Stimulated activated CD4-positive, alpha-beta T cell treated with anti-CD3 and anti-CD28 coated beads, Interleukin-2, amount 100 ng/mL, for 24 hours (primary cell): ENCODE measurements at places on chromosomes 11 and 22.

DNA sequence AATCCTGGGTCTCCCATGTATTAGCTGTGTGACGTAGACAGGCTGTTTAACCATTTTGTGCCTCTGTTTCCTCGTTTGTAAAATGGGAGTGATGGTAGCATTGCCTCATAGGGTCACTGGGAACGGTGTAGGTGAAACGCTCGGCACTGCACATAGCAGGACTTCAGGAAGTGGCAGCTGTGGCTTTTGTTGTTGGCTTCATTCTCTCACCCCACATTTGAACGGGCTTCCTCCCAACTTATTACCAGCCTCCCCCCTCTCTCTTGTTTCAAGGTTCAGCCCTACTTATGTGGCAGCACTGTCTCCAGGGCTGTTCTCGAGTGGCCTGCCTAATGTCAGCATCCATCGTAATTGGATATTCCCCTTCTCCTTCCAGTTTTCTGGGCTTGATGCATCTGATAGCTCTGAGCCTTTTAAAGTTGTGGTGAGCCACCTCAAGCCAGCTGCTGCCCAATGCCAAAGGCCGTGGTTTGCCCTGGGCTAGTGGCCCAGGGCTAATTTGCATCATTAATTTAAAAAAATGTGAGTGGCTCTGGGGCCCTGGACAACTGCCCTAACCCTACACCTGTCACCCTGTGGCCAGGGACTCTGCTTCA lies 217.8 kb upstream of the TBCEL start:
- DNase-seq: no peak

DNA sequence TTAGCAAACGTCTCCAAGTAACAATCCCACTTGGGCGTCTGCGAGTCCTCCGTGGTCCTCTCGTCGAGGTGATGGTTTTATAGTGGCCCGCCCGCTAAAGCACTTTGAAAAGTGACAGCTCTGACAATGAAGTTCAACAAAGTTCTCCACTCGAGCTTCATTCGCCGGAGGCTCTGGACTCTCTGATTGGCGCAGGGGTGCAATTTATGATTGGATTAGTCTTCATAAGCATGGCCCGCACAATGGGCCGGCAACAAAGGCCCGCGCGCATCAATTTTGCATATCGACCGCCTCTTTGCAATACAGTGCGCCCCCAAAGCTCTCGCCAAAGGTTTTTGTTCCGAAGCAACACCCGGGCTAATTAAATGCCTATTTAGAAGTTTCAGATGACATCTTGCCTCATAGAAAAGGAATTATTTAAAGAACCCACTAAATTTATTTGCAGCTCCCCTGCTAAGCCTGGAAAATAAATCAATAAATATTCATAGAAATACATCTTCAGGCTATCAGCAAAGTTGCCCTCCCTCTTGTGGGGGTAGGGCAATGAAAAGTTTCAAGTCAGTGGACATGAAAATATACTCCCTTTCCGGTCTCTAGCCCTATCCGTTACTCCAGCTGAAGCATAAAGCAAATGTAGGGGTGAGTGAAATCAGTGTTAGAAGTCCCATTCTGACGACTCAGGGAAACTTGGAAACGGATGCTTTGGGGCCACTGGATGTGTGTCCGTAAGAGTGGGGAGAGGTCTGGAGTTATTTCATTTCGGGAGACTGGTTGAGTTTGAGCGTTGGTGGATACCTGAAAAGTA lies at the start of gene DBX1:
TSS of gene DBX1 (minus strand) at position 51 of the 805 bp plus-strand sequence. CDS start 151 bp downstream, outside the sequence.
- DNase-seq: no peak

- DNase-seq: no peak
These were observed 8.6 kb downstream of the RPUSD4 start for GRCh38 chr11:126202646-126203359.

- no peak for DNase-seq
These were observed 29.7 kb downstream of the CELSR1 start for GRCh38 chr22:46507451-46508425.

DNA sequence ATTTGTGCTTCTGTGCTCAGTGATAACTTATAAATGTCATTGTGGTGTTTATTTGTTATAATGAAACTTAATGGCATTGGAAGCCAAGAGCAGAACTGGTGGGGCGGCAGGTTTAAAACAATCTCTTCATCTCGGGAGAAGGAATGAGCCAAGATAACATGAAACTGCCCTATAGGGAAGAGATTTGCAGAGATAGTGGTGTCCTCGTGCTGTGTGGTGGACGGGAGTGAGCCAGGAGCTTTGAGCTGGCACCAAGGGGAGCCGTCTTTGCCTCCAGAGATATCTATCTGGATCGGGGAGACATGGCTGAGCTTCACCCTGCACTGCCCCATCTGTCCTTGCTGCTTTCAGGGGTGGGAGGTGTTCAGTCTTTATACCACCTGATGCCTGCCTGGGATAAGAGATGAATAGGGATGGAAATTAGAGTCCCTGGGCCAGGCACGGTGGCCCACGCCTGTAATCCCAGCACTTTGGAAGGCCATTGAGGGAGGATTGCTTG lies 189.6 kb downstream of the ST3GAL4 start:
- no peak for DNase-seq

DNA sequence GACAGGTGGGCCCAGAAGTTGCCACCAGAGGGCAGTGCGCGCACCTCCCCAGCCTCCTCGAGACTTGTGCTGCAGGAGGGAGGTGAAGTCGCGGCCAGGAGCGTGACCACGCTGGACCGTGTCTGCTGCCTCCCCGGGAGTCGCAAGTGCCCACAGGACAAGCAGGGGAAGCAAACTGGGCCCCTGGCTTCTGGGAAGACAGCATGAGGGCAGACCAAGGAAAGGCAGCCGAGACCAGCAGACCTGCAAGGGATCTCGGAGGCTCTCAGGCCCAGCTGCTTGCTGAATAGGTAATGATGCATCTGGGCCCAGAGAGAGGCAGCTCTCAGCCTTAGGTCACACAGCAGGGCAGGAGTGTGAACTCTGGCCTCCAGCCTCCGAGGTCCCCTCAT lies 17.0 kb upstream of the IL2RB start:
- DNase-seq: peak; percentile 88

DNA sequence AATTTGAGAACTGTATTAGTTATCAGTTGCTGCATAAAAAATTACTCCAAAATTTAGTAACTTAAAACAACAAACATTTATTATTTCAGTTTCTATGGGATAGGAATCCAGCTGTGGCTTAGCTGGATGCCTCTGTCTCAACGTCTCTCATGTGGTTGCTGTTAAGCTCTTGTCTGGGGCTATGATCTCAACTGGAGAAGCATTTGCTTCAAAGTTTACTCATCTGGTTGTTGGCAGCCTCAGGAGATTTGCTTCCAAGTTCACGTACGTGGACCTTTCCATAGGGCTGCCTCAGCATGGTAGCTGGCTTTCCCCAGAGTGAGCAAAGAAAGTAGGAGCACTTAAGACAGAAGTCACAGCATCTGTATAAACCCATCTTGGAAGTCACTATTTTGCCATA lies 144.9 kb upstream of the SESN3 start:
- no peak for DNase-seq

- no peak for DNase-seq
These were observed 237.8 kb downstream of the TTC28 start for GRCh38 chr22:28441720-28442263.

DNA sequence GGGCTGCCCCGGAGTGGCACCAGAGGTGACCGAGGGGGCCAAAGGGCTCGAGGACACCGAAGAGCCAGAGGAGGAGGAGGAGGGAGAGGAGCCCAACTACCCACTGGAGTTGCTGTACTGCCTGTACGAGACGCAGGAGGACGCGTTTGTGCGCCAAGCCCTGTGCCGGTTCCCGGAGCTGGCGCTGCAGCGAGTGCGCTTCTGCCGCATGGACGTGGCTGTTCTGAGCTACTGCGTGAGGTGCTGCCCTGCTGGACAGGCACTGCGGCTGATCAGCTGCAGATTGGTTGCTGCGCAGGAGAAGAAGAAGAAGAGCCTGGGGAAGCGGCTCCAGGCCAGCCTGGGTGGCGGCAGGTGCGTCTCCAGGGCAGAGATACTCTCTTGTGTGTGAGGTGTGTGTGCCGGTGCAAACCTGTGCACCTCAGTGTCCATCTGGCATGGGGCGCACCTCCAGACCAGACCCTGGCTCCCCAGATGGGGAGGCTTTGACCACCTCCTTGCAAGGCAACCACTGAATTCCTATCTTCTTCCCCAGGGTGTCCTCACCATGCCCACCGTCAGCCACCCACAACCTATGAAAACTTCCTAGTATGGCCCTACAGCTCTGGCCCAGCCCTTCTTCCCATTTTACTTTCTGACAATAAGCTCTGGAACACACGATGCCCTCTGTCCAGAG lies 3.4 kb downstream of the NLRP6 start:
- peak; percentile 49 for DNase-seq

DNA sequence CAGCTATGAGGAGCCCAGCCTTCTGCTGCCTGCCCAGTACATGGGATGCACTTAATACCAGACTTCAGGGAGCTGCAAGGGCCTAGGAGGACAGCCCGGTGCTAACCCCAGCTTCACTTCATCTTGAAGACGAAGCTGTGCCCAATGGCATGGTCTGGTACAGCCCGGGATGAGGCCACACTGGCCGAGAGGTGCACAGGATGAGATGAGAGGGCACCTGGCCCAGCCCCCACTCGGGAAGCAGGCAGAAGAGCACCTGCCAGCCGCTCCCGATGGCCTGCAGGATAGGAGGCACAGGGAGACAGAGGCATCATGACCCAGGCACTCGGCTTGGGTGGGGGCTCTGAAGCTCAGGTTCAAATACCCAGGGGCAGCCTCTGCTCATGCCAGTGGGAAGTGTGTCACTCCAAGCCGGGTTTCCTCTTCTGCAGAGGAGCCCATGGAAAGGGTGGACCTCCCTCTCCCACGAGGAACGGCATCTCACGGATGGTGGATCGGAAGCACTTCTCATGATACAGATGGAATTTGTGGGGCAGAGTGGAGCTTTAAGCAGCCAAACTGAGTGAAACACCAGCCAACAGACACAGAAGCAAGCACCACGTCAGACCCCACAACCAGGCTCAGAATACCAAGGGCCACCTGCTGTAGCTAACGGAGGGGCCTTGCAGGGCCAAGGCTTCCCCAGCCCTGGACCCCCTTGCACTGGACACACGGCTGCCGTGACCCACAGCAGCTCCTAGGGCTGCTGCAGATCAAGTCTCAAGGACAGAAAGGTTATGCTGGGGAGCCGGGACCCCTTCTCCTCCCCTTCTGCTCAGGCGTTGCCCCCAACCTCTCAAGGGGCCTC lies 875.2 kb downstream of the BRD1 start:
- DNase-seq: no peak

DNA sequence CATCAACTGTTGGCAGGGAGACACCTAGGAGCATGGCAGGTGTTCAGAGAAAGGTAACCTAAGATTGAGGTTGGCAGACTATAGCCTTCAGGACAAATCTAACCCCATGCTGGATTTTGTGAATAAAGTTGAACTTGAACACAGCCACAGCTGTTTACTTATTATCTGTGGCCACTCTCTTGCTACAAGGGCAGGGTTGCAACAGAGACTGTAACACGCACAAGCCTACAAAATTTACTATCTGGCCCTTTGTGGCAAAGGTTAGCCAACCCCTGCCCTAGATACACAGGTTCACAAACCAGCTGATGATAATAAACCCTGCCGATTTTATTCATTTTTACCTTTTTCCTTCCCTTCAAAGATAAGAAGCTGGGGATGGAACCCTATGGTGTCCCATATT lies 2.5 kb downstream of the THYN1 start:
- DNase-seq: no peak

GRCh38 chr11:75541193-75542087 lies 15.7 kb upstream of the GDPD5 start:
- DNase-seq: no peak

DNA sequence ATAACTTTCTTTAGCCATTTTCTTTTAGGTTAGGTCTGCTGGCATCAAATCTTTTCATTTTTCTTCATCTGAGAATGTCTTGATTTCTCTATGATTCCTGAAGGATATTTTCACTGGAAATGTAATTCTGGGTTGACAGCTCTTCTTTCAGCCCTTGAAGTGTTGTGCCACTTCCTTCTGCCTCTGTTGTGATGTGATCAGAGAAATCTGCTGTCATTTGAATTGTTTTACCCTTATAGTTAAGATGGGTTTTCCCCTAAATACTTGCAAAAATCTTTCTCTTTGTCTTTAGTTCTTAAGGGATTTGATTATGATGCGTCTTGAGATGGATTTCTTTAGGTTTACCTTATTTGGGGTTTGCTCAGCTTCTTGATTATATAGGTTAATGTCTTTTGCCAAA lies 23.0 kb downstream of the USP47 start:
- DNase-seq: no peak

DNA sequence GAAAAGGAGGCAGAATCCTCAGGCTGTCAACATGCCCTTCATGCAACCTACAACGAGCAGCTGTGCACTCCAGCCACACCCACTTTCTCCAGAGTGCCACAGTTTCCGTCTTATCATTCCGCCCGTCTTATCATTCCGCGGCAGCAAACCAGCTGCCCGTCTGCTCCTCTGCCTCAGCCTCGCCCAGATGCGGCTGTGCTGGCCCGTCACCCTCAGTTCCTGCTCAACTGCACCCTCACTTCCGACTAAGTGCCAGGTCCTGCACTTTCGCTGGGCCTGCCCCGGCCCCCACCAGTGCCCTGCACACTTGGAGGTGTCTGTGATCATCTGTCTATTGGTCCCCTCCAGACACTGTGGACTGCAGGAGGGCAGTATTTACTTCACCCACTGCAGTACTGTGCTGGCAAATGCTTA lies 43.7 kb downstream of the MICAL3 start:
- DNase-seq: peak; percentile 39

DNA sequence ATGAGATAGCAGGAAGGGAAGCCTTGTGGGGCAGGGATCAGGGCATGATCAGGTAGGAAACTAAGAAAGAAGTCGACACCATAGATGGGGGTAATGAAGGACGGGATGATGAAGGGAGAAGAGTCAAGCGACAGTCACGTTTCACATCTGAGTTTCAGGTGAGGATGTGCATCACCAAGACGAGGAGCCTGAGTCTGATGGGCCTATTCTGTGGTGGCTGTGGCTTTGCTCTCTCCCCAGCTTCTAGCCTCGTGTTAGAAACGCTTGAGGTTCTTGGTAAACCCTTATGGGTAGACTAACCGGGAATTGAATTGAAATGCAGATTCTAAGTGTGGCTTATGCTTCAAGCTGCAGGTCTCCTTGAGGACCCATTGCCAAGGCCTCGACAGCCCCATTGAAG lies 45.6 kb upstream of the LMO1 start:
- DNase-seq: no peak

DNA sequence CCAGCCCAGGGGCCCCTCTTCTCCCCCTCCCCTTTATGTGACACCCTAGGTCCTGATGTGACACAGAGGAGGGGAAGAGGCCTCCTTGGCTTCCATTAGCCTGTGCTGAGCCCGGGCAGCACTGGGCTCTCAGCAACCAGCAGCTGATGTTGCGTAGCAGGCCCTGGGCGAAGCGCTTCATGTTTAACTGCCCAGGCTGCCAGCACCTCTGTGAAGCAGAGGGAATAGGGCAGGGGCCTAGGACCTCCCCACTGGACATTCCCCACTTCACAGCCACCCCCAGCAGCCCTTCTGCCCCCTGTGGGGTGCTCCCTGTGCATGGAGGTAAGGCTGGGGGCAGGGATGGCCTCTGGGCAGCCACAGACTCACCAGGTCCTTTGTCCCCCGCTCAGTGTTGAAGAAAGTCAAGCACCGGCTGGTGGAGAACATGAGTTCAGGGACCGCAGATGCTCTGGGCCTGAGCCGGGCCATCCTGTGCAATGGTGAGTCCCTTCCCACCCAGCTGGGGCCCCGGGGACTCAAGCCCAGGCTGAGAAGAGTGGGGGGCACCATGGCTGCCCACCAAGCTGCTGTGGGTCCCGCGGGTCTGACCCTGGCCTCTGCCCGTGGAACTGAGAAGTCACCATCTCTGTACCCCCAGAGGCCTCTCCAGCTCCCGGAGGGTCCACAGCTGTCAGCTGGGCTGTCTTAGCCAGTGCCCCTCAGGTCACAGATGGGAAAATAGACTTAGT lies 11.6 kb downstream of the PICK1 start:
- no peak for DNase-seq
